NCI-H748 treated with DMSO at 0.1 percent for 48 hours (cell line): ENCODE measurements at places on chromosomes 12 and 14.

- DNase-seq, result no peak
Observed at GRCh38 chr14:68416171-68416570, 376.7 kb downstream of the ZFP36L1 start.

GRCh38 chr14:24143511-24143910 is 2.1 kb upstream of the EMC9 start:
- no peak for DNase-seq

DNA sequence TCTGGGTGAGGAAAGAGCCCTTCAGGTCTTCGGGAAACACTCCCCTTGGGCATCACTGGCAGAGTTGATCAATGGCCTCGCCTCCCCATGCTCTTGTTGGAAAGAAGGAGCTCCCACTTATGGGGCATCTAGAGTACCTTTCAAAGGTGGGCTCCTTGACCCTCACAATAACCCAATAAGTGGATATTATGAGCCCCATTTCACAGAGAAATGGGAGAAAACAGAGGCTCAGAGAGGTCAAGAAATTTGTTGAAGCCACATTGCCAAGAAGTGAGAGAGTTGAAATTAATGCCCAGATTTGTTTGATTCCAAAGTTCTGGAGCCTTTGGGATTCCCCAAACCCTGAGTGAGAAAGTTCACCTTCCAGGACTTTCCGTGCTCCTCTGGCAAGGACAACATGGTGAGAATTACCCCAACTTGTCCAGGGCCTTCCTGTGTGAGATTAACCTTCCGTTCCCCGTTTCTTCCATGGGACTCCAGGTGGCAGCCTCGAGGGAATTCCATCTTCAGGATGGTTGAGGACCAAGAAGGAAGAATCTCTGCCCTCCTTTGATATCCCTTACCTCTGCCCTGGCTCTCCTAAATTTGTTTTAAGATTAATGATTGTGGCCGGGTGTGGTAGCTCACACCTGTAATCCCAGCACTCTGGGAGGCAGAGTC is 7.5 kb upstream of the CHD4 start:
- no peak for DNase-seq

- no peak for DNase-seq
Observed at GRCh38 chr12:108770269-108770829, 39.0 kb upstream of the CORO1C start.

GRCh38 chr14:54669721-54670561 is 103.0 kb downstream of the SAMD4A start:
- no peak for DNase-seq

GRCh38 chr12:123035841-123036240 is 55.4 kb downstream of the ARL6IP4 start:
- DNase-seq, result no peak

DNA sequence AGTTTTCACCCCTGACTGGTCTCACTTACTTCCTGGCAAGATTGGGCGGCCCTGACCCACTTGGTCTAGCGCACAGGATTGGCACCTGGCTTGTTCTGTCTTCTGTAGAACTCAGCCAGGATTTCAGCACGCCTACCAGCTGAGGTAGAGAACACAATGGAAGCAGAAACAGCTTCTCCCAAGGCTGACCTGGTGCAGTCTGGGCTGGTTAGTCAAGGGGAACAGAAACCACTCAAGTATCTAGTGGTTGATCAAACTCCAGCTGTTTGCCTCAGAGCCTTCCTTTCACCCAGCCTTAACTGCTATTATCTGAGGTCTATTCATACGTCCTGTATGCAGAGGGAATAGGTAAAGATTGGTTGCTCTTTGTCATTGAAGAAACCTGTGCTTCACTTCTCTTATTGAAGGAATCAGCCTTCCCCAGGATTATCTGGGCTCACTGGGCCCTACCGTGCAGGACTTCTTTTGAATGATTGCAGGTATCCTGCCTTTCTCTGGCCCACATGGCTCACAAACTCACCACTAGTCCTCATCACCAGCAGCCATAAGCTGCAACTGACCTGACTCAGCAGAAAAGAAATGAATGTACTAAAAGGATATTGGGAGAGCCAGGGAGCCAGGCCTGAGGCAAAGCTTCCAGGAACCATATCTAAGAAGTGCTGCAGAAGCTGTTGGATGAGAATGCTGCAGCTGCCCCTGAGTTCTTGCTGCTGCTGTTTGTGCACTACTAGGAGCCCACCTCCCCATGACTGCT is 2.5 kb upstream of the PLEKHD1 start:
- DNase-seq, result no peak

GRCh38 chr14:63478437-63478852 is 64.7 kb downstream of the PPP2R5E start:
- DNase-seq, result no peak

GRCh38 chr12:2919249-2919648 is 28.6 kb downstream of the TULP3 start:
- DNase-seq, result no peak

- no peak for DNase-seq
Observed at GRCh38 chr12:113075137-113075683, 18.7 kb downstream of the DTX1 start.
